ENCODE measurements at places on chromosomes 13 and 19.

GRCh38 chr19:14544047-14544446 is 14.7 kb downstream of the TECR start:
- no peak for DNase-seq

- DNase-seq = no peak
Observed at GRCh38 chr13:106182404-106182803, 353.1 kb downstream of the EFNB2 start.

GRCh38 chr19:13155472-13156359 is 5.5 kb downstream of the IER2 start:
- peak; percentile 74 for DNase-seq

GRCh38 chr13:48580185-48580803 is 47.4 kb upstream of the RCBTB2 start:
- DNase-seq = no peak

DNA sequence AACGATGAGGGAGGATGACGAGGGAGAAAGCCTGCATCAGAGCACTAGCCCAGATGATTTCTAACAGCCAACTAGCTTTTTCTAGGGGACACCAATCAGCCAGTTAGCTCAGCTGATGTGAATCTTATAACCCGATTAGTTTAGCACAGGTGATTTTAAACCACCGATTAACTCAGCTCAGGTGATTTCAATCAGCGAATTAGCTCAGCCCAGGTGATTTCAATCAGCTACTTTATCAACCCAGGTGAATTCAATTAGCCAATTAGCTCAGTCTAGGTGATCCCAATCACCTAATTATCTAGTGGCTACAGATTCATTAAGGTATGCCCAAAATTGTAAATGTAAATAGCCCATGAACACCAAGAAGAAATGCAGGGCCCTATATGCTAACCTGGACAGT is 146.9 kb downstream of the ZNF486 start:
- no peak for DNase-seq

DNA sequence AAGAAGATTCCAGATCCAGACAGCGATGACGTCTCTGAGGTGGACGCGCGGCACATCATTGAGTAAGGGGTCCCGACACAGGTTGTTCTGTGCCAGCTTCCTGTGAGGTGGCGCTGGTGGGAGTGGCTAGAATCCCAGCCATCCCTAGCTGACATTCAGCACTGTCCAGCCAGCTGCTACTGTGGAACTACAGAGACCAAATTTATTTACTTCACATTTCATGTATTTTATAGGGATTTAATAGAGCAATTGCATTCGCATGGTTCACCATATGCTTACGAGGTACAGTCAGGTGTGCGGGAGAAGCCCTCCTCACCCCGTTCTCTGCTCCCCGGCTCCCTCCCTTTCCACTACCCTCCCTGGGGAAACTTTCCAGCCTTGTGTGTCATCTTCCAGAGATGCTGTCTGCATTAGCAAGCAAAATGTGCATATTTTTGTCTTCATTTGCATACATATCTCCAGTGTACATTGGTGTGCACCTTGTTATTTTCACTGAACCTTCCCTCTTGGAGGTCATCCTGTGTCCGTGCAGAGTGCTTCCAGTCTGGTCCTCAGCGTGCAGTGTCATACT is 47.2 kb downstream of the SMARCA4 start:
- DNase-seq = no peak

DNA sequence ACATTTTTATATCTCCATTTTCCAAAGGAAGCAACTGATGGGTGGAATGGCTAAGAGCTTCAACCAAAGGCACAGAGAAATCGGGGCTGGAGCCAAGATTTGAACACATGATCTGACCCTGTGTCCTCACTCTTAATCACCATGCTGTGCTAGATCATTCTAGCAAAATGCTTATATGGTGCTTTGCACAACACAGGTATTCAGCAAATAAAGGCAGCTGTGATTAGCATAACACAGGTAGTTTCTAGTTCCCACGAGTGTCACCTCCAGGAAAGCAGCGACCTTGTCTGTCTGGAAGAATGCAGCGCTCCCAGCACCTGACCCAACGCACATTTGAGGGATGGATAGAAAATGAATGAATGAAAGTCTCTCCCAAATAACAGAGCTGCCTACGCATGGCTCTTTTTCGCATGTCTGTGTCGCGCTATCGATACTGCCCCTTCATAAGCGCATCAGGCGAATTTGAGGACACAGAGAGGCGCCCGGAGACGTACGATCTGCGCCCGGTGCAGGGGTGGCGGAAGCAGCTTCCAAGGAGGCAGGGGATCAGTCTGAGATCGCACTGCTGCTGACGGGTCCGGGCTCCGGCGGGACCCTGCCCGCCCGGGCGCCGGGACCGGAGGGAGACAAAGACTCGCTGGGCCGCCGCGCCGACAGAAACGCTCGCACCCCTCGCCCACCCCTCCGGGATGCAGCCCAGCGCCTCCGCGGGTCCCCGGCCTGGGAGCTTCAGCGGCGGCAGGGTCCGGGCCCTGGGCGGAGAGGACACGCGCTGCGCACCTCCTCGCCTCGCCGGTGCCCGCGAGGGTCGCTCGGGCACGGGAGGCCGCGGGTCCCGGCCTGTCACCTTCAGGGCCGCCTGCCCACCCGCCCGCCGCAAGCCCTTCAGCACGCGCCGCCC is 609 bp downstream of the EPS15L1 start:
- DNase-seq = peak; percentile 58

DNA sequence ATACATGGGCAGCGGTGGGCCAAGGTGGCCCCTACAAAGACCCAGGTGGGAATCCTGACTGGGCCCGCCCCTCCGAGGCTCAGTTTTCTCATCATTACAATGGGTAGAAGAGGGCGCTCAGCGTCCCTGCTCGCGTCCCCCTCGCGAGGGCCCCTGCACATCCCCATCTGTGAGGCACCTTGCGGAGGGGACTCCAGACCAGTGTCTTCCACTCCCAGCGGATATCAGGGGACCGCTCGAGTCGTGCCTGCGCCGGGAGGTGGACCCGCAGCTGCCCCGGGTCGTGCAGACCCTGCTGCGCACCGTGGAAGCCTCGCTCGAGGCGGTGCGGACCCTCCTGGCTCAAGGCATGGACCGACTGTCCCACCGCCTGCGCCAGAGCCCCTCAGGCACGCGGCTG is 15.3 kb upstream of the COLGALT1 start:
- DNase-seq = no peak

GRCh38 chr13:99197117-99197651 is 3.5 kb upstream of the UBAC2 start:
- DNase-seq = no peak

- DNase-seq = no peak
Observed at GRCh38 chr13:33636955-33637670, 180.8 kb upstream of the RFC3 start.

GRCh38 chr13:95492044-95492801 is 60.3 kb upstream of the CLDN10 start:
- no peak for DNase-seq

DNA sequence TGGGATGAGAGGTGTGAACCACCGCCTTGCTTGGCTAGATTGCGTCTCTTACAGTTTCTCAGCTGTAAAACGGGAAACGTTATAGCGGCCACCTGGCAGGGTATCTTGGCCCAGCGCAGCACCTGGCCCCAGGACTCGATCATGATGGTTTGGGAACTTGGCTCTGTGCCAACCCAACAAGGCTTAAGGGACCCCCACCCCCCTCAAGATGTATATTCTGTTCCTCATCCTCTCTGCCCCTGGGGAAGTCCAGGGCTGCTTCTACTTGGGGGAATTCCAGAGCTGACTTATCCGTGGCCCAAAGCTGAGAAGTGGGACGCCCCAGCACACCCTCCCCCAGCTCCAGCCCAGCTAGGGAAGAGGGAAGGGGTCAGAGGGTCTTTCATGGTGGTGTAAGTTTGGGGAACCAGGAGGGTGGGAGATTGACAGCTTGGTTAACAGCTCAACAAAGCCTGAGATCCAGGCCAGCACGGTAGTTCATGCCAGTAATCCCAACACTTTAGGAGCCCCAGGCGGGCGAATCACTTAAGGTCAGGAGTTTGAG is 695 bp downstream of the ICAM1 start:
- DNase-seq = peak; percentile 68

- DNase-seq = peak; percentile 74
Observed at GRCh38 chr19:888581-889385, 4.2 kb downstream of the MED16 start.

GRCh38 chr19:18160971-18161635 is 8.1 kb downstream of the PIK3R2 start:
- peak; percentile 98 for DNase-seq

DNA sequence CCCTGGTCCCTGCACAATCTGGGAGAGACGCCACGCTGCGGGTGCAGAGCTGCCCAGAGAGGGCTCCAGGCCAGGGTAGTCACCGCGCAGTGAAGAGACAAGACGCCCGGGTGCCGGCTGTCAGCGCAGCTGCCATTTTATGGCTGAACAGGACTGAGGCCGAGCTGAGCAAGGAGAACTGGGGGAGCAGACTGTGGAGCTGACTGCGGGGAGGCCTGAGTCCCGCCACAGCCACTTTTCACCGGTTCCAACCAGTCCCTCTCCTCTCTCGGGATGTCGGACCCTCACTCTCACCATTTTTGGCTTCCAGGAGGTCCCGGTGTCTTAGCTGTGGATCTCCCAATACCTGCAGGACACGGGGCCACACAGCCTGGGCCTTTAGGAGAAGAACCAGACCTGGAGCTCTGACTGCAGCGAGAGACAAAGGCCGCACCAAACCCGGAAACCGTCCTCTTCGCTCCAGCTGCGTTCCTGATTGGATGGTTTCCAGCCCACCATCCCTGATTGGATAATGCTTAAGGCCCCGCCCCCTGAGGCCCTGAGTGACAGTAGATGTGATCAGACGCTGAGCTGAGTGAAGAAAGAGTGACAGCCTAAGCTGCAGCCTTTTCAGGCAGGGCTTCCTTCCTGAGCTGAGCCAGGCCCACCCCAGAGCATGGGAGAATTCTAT is at the start of gene ZNF626:
TSS of gene ZNF626 (minus strand) at position 422 of the 670 bp plus-strand sequence. CDS start at position 297, 125 bp downstream.
- DNase-seq = peak; percentile 80

- DNase-seq = no peak
Observed at GRCh38 chr13:101941095-101941783, 460.6 kb downstream of the FGF14 start.

DNA sequence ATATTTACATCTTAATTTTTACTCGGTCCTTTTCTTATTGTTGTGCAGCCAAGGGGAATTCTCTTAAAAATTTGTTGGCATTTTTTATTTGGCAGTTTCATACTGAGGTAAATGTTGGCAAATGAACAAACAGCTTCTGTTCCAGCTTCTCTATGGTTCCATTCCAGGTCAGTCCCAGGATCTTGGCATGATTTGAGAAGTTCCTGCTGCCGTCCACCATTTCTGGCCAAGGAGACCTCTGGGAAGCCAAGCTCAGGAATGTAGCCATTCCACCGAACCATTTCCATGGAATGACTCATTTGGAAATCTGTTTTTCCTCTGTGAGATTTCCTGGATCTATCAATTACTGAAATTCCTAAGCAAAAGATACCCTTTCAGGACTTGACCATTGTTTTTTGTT is 43.9 kb downstream of the SLC10A2 start:
- DNase-seq = no peak

- no peak for DNase-seq
Observed at GRCh38 chr13:39364947-39365468, 238.0 kb downstream of the LHFPL6 start.

- no peak for DNase-seq
Observed at GRCh38 chr13:28012383-28012782, 23.9 kb upstream of the URAD start.

DNA sequence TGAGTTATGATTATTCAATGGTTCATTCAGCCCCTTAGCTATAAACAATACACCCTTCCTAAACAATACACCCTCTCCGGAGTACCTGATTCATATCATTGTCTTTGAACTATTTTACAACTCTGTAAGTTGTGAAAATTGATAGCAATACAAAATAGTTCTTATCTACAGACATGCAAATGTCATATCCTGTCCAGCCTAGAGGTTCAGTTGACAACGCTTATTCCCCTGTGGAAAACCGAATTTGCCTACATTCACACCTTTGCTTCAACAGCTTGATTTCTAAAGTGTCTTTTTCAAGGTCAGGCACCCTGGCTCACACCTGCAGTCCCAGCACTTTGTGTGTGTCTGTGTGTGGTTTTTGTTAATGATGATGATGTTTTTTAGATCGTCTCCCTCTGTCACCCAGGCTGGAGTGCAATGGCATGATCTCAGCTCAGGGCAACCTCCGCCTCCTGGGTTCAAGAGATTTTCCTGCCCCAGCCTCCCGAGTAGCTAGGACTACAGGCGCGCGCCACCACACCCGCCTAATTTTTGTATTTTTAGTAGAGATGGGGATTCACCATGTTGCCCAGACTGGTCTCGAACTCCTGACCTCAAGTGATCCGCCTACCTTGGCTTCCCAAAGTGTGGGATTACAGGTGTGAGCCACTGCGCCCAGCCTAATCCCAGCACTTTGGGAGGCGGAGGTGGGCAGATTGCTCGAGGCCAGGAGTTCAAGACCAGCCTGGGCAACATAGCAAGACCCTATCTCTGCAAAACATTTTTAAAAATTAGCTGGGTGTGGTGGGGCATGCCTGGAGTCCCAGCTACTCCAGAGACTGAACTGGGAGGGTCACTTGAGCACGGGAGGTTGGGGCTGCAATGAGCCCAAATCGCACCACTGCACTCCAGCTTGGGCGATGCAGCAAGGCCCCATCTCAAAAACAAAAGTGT is 9.6 kb downstream of the C19orf53 start:
- DNase-seq = no peak

DNA sequence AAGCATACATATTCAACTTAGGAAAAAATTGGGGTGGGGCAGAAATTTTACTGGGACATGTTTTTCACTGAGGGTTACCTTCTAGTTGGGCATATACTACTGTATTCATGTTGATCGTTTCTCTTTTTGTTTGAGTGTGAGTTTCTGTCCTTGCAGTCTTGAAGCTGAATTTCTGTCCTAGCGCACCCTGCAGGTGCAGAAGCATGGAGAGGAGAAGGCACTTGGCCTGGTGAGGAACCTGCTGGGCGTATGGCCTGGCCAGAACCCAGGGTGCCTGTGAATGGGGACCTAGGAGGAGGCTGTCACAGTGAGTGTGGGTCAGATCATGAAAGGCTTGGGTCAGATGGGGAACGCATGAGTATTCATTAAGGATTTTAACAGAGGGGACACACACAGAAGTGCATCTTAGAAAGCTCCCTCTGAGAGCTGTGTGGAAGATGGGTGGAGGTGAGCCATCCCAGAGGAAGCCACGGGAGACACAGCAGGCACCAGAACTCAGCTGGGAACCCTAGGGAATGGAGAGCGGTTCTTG is 36.8 kb downstream of the SERP2 start:
- no peak for DNase-seq

GRCh38 chr13:42808341-42808940 is 27.1 kb downstream of the FAM216B start:
- no peak for DNase-seq

GRCh38 chr19:39152066-39152465 is 26.5 kb downstream of the PAK4 start:
- DNase-seq = no peak

GRCh38 chr13:47621931-47622330 is 379.1 kb downstream of the SUCLA2 start:
- DNase-seq = no peak
